ENCODE measurements at places on chromosomes 5 and 9.

DNA sequence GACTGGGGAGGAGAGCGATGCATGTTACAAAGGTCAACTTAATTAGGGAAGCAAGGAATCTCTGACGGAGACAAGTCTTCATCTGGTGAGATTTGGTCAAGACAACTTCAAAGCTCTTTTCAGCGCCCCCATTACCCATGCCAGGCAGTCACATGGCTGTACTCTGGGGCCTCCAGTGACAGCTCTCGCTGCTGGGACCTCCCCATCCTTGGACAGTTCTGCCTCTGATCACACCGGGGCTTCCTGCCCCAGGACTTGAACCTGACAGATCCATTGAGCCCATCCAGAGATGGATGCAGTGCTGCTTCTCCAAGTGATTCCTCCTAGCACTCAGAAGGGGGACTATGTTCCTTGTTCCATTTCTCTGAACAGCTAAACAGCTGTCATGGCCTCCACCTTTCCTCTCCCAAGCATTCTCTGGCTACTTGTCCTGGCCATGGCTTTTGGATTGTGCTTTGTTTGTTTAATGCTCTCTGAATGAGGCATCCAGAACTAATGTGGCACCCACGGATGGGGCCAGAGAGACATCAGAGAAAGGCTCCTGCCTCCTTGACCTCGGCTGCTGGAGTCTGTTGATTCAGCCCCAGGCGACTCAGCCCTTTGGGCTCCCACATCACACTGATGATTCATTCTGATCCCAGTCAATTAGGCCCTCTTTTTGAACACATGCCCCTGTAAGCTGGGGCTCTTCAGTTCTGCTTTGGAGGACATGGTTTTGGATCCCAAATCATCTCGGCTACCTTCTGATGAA lies 122.1 kb upstream of the ADAMTS16 start:
- no peak for DNase-seq

DNA sequence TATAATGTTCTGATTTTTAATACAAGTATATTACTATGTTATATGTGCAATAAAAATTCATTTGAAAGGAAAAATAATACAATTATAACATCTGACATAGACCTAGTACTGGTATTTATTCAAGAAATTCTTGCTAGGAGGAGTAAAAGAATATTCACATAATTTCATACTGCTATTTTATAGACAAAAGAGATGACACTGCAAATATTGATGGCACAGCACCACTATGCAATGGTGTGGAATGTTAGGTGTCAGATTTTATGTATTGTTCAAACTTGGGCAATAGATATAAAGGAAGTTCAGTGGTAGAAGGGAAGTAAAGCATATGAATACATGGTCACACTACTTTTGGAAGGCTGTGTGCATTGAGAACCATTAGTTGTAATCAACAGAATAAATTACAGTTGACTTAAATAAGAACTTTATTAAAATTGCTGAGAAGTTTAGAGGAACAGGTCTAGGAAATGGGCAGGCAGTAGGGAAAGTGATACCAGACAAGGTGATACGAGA lies 143.9 kb downstream of the OR2K2 start:
- DNase-seq: no peak

- DNase-seq: no peak
Measured at GRCh38 chr5:91941588-91941987, 558.5 kb upstream of the ARRDC3 start.

- no peak for DNase-seq
Measured at GRCh38 chr5:75203604-75204003, 33.1 kb downstream of the ANKRD31 start.

- DNase-seq: no peak
Measured at GRCh38 chr9:95003689-95004410, 277.4 kb downstream of the AOPEP start.

GRCh38 chr5:72572236-72572765 lies 65.1 kb upstream of the ZNF366 start:
- DNase-seq: no peak

- DNase-seq: no peak
Measured at GRCh38 chr5:72245951-72246532, 74.0 kb downstream of the MRPS27 start.

GRCh38 chr9:89778100-89779090 lies 173.6 kb downstream of the GADD45G start:
- no peak for DNase-seq

- no peak for DNase-seq
Measured at GRCh38 chr9:111836311-111836710, 41.6 kb upstream of the SHOC1 start.

- peak; percentile 35 for DNase-seq
Measured at GRCh38 chr5:139392678-139393496, 2.0 kb downstream of the PROB1 start.

GRCh38 chr5:82635561-82636288 lies 357.6 kb upstream of the RPS23 start:
- no peak for DNase-seq

- DNase-seq: no peak
Measured at GRCh38 chr5:2496891-2497290, 254.6 kb downstream of the IRX2 start.

- DNase-seq: no peak
Measured at GRCh38 chr5:12354686-12355085, 450.4 kb upstream of the CTNND2 start.

DNA sequence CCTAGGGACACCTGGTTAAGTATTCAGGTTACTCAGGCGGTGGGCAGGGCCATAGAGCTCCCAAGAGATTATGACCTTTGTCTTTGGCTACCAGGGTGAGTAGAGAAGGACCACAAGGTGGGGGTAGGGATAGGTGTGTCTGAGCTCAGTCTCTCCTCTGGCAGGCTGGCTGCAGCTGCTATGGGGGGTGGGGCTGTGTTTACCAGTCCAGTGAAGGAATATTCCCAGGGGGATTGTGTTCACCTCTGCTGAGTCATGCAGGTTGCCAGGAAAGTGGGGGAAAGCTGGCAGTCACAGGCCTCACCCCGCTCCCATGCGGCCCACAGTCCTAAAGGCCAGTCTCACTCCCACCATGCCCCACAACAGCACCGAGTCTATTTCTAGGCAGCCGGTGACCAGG lies 53.6 kb upstream of the POU5F2 start:
- no peak for DNase-seq

DNA sequence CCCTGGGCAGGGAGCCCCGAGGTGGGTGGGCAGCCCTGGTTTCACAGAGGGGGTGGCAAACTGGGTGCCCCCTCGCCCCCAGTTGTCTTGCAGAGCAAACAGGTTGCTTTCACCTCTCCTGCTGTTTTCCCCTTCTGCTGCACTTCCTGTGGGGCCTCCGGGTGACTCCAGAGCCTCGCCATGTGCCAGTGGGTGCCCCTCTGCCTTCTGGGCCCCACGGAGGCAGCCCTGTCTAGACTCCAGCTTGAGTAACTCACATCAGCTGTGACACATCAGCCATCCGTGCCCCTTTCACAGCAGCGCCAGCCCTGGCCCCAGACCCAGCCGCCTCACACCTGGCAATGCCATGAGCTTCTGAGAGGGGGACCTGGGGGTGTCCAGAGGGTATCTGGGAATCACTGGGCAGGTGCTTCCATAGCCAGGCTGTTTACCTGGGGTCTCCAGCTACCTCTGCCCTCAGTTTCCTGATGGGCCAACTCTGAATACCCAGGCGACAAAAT lies 36.9 kb downstream of the ADAMTSL2 start:
- DNase-seq: no peak

DNA sequence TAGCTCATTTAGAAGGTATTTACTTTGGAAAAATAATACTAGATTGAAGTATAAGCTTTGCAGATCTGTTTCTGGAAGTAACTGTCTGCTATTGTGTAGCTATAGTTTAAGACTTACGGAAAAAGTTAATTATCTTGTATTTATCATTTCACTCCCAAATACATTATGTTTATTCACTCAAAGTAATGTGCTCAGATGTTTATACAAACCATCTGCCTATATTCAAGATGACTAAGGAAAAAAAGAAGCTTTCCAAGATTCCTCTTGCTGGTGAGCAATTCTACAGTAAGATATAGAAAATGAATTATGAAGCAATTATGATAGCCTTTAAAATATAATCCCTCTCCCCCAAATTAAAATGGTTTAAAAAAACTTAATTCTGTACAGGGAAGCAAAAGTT lies 137.9 kb downstream of the KIAA0825 start:
- DNase-seq: no peak

GRCh38 chr5:142979636-142980035 lies 209.5 kb downstream of the ARHGAP26 start:
- DNase-seq: no peak

DNA sequence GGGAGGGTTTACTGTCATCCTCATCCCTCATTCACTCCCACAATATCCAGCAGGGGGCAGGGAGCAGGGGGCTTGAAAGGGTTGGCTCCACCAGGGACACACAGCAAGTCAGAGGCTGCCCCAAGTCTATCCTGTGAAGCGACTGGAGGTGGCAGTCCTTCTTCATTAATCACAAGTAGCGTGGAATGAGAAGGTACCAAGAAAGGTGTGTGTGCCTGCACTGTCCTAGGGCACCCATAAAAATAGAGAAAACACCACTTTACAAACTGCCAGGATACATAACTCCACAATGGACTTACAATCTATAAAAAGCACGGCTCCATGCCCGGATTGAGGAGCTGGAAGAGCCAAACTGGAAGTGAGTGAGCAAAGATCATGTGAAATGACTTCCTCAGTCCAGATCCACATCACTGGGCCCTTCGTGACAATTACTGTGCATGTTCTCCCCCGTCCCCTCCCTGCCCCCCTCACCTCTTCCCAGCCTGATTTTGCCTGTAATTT lies 183.9 kb downstream of the SLIT3 start:
- no peak for DNase-seq

DNA sequence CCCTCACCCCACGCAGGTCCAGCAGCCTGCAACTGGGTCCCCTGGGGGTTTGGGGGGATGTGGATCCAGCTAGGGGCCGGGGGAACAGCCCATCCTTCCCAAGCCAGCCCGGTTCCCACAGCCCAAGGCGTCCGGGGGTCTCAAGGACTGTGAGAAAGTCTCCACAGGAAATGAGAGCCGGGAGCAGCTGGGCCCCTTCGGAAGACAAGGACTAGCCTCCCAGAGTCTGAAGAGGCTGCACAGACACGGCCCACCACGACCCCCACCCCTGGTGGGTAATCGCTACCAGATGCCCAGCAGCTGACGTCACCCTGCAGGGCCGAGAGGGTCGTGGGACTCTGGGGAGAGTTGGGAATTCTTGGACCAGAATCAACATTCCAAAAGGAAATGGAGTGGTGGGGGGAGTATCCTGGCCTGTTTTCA lies 10.5 kb downstream of the SH2D3C start:
- DNase-seq: no peak

- DNase-seq: no peak
Measured at GRCh38 chr9:135165003-135165711, 77.7 kb downstream of the OLFM1 start.

DNA sequence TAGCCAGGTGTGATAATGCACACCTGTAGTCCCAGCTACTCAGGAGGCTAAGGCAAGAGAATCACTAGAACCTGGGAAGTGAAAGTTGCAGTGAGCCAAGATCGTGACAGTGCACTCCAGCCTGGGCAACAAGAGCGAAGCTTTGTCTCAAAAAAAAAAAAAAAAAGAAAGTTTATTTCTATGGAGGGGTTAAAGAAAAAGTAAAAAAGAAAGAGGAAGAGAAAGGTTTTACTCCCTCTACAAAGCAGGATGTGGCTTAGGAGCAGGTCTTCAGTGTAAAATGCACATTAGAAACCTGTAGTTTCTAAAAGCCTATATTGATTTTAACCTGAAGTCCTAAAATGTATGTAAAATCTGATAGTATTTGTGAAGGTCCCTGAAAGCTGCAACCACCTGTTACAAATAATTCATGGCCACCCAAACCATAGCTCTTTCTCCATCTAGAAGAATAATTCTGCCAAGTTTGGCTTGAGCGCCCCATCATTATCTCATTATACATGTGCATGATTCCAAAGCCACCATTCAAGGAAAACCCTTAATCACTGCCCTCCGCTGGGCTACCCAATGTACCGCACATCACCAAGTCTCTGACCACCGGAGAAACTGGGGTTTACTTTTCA lies 3.4 kb downstream of the FNBP1 start:
- no peak for DNase-seq
